A549 (cell line): ENCODE measurements at places on chromosomes 12 and 14.

DNA sequence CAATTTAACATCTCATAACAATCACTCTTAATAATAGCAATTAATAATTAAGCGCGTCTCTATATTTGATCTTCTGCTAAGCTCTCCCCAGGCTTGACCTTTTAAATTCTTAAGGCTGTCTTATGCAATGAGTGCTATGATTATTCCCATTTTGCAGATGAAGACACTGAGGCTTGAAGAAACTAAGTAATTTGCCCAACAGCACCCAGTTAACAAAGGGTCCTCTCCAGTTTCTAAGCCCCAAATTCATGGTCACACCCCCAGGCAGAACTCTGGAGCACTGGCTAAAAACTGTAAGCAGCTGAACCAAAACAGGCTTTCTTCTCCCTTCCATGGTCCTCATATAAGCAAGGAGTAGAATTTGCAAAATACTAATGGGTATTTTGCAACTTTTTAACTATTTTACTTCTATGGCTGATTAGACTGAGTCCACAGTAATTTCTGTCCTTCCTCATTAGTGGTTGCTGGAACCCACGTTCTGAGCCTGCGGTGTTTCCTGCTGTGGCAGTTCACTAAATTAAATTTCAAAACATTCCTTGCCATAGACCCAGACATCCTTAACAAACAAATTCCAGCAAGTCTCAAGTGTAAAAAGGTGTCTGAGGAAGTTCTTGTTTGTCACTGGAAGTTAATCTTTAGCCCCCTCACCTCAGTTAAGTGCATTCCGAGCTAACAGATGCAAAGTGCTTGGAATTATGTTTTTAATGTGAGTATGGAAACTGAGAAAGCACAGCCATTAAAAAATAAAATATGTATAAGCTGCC is 76.5 kb downstream of the TMEM132D start:
- no peak for DNase-seq

- peak; percentile 35 for DNase-seq
Measured at GRCh38 chr12:95216711-95217376, 423 bp downstream of the FGD6 start.

GRCh38 chr12:129606239-129606638 is 297.6 kb downstream of the TMEM132D start:
- no peak for DNase-seq

DNA sequence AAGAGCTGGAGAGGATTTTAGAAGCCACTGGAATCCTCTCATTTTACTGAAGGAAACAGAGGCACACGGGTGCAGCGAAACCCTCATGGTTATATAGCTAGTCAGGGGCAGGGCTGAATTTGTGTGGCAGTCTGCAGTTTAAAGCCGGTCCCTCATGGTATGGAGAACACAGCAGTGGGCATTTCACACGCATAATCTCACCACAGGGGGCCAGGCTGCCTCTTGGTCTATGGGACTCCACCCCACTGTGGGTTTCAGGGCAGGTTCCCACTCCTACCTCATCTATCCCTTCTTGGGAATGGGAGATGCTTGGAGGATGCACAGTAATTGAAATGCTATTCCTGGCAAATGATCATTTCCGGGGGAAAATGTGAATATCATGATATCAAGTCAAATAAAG is 400.6 kb downstream of the RGS6 start:
- no peak for DNase-seq

DNA sequence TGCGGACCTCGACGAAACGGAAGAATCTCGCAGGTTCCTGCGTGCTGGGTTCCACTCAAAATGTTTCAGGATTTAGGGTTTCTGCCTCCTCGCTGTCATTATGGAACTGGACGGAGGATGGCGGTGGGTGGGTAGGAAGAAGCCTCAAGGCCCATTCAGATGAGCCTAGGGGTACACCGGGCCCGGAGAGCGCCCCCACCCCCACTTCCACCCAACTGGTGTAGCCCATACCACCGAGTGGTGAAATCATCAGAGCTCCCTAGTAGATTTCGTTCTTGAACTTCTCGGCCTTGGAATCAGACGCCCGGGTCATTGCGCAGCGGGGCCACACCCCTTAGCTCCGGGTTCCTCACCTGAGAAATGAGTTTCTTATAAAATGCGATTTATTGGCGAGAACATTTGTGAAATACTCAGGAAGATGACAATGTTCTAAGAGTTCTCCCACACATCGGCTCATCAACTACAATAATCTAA is 13.3 kb upstream of the TBX3 start:
- no peak for DNase-seq

DNA sequence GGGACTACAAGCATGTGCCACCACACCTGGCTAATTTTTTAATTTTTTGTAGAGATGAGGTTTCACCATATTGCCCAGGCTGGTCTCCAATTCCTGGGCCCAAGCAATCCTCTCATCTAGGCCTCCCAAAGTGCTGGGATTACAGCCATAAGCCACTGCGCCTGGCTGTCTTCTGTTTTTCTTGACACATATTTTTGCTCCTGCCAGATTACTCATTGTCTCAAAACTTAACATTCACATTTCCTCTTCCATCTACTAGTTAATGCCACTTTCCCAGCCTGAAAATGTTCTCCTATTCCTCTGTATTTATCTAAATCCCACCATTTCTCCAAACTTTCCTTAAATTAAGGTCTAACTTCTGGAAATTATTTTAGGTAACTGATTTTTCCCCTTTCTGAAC is 36.2 kb upstream of the KCNH3 start:
- DNase-seq = no peak

GRCh38 chr12:103956509-103957027 is 9.1 kb upstream of the TDG start:
- DNase-seq = no peak

DNA sequence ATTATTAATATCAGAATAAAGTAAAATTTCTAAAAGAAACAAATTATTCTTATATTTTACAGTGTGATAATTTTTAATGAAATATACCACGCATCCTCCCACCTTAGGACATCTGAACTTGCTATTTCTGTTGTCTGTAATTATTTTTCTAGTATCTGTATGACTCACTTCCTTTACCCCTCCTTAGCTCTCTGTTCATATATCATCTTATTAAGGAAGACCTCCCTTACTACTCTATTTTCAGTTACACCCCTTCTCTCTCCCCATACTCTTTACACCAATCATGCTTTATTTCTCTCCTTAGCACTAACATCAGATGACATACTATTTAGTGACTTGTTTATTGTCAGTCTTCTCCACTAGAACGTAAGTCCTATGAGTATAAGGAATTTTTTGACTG is 34.2 kb upstream of the C12orf50 start:
- no peak for DNase-seq

DNA sequence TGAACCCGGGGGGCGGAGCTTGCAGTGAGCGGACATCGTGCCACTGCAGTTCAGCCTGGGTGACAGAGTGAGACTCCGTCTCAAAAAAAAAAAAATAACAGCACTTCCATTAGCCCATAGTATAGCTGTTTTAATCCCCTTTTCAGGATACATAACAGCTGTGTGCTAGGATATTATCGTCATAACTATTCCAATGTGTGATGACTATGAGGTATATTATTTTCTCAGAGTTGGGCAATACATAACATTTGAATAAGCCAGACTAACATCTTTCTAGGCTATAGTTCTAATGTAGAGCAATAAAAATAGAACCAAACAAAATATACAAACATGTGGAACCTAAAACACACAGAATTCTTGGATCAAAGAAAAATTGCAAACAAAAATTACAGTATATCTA is 57.1 kb downstream of the MARK3 start:
- no peak for DNase-seq

- DNase-seq = peak; percentile 77
Measured at GRCh38 chr12:3170423-3171194, 93.4 kb downstream of the TSPAN9 start.

- peak; percentile 55 for DNase-seq
Measured at GRCh38 chr12:113136128-113136989, 798 bp upstream of the RASAL1 start.

DNA sequence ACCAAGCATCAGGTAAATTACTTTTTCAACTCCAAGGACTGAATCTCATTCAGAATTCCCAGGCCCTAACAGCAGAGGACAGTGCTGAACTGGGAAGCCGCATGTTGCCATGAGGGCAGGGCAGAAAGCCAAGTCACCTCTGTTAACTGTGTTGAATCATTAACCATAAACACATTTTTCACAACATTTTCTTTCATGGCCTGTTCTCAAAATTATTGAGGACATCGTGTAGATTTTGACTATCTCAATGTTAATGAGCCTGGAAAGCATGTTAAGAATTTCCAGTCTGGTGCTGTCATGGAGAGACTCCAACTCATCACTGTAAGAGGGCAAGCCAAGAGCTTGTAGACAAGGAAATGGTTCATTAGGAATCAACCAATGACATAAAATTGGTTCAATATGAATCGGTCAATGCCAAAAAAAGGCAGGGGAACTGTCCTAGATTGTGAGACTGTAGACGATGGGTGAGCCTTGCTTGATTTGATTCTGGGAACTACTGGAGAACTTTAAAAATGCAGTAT is 33.7 kb downstream of the CPM start:
- DNase-seq = peak; percentile 25

DNA sequence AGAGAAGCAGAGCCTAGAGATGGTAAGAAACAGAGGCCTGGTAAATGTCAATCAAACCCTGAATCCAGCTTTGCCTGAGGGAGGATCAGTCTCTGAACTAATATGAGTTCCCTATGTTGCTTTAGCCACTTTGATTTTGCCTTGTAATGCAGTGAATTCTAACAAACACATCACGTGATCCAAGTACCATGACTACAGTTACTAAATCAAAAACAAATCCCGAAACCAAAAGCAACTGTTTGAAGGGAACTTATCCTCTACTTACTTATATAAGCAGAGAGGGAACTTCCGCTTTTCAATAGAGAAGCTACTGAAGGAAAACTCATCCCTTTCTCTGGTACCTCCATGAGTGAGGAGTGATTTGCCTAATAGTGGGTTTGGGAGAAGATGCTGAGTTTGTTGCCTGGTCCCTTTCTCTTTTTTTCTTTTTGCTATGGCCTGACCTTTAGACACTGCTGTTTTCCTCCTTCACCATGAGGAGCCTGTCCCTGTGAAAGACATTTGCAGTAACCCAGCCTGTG is 7.7 kb upstream of the PPTC7 start:
- no peak for DNase-seq

DNA sequence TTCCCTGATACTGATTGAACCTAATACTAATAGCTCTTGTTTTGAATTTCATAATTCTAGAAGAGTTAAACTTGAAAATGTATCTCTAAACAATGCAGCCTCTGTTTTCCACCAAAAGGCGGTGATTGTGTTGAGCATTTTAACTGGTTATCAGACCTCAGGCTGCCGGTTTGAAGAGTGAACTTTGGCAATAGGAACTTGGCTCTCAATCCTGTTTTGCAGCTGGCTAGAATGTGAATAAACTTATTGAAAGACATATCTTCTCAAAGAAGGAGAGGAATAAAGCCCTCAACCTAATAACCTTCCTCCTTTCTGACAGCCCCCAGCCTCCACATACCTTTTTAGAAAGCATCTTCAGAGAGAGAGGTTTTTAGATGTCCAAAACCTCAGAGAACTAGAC is 105.4 kb downstream of the SRGAP1 start:
- no peak for DNase-seq

DNA sequence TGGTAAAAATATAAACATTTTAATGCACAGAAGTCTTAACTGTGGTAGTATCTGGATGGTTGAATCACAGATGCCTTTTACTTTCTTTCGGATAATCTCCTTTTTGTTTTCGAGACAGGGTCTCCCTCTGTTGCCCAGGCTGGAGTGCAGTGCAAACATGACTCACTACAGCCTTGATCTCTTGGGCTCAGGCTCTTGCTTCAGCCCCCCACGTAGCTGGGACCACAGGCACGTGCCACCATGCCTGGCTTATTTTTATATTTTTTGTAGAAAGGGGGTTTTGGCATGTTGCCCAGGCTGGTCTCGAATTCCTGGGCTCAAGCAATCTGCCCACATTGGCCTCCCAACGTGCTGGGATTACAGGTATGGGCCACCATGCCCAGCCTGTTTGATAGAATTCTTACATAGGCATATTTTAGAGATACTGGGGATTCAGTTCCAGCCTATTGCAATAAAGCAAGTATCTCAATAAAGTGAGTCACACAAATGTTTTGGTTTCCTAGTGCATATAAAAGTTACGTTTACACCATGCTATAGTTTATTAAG is 99.2 kb downstream of the SNAPC1 start:
- DNase-seq = no peak

GRCh38 chr14:75422169-75422568 is 5.7 kb upstream of the JDP2 start:
- DNase-seq = peak; percentile 74

DNA sequence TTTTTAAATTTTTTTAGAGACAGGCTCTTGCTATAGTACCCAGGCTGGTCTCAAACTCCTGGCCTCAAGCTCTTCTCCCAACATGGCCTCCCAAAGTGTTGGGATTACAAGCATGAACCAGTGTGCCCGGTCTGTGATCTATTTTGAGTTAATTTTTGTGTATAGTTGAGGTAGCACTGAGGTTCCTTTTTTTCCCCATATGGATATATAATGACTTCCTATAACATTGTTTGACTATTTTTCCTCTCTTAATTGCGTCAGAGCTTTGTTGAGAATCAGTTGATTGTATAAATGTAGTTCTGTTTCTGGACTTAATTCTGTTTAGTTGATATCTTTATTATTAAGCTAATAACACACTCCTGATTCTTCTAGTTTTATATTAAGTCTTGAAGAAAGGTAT is 8.6 kb upstream of the M6PR start:
- DNase-seq = no peak

DNA sequence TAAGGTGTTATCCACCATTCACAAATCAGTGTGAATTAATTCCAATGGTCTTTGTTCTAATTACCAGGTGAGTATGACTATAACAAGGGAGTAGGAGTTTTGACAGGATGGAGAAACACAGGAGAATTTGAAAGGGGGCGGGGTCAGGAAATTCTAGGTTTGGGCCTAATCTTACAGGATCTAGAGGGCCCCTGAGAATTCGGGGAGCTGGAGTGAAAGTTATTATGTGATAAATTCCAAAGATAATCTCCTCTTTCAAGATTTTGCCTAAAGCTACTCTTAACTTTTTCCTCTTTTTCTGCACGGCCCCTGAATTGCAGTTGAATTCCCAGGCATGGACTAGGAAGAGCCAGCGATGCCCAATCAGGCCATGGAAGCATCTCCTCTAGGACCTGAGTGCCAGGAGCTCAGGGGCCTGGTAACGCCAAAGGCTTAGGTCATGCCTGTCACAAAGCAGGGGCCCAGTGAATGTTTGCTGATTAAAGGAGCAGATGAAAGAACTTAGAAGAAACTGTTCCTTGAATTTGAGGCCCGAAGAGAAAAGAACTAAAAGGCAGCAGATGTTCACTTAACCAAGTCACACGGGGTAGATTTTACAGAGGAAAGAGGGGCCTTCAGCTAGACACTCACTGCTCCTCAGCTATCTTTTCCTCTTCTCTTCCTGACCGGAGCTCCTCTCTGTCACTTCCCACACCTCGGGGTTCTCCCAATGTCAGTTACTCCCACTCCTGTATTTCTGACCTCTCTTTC is 195.5 kb downstream of the PPM1H start:
- DNase-seq = no peak
